Effector memory CD8-positive, alpha-beta T cell (primary cell): ENCODE measurements at places on chromosomes 6 and 20.

DNA sequence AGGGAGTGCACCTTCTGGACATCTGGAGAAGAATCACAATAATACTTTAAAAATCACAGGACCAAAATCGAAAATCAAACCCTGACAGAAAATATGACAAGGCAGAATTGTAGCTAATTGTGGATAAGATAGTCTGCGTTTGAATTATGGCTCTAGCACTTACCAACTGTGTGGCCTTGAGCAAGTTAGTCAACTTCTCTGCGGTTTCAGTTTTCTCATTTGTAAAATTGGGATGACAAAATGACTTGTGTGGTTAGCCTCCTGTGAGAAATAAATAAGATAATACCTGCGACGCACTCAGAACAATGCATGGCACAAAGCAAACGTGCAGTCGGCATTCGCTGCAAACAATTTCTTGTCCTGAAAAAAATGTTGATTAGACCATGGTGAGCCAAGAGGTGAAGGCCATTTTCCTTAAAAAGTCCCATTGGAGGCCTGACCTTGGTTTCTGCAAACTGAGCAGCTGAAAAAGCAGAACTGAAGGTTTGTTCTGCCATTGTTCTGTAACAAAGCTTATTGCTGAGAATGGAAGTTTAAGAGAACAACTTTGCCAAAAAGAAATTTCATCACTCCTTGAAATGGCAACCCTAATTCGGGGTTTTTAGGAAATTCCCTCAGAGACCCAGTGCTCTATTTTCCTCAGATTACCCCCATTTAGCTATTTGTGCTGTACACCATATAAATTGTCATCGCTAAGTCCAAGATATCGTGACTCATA is 266.3 kb downstream of the ERMARD start:
- no peak for DNase-seq

DNA sequence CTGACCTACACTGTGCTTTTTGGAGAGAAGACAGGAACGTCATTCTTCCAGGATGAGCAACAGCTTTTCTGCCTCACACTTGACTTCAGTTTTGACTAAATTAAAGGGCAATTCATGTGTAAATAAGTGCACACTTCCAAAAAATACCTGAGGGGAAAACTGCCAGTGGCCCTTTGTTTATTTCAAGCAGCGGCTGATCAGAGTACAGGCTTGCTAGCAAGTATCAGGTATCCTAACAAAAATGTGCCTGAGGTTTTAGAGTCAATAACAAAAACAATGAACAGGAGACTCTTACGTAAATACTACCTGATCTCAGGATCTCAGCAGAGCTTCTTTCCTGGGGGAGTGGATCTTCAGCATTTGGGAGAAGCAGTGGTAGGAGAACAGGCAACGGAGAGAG is 12.4 kb downstream of the LY86 start:
- no peak for DNase-seq

DNA sequence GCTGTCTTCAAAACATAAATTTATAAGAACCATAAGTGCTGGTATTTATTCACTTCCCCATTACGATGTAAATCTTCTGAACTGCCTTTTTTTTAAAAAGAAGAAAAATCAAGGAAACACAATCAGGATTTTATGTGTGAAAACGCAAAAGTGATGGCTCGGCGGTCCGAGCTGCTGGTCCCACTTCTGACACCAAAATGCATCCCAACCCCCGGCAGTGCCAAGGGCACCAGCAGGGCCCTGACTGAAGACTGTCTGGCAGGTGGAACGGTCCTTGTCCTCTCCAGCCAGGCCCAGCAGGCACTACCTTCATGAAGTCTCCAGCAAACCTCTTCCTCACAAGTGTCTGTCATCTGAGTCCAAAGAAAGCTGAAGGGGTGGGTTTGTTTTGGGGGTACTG is 41.2 kb downstream of the TBC1D7 start:
- DNase-seq, result no peak

DNA sequence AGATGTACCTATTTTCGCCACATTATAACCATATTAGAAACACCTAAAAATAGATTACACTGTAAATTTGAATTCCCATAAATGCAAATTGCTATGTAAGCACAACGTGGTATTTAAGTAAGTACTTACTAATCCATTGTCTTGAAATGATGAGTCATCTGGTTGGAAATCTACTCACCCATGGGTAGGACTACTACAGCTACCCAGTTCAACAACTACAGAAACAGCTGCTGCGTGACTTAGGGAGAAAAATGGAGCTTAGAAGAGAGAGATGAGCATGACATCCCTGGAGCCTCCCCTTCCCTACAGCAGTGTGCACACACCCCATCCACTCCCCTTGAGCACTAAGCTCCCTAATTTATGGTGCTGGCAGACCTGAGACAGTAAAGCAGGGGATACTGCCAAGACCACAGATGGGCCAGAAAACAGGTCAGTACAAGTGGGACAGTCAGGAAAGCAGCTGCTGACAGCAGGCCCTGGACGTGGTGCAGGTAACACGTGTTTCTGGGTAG is 26.9 kb downstream of the RRAGD start:
- no peak for DNase-seq

DNA sequence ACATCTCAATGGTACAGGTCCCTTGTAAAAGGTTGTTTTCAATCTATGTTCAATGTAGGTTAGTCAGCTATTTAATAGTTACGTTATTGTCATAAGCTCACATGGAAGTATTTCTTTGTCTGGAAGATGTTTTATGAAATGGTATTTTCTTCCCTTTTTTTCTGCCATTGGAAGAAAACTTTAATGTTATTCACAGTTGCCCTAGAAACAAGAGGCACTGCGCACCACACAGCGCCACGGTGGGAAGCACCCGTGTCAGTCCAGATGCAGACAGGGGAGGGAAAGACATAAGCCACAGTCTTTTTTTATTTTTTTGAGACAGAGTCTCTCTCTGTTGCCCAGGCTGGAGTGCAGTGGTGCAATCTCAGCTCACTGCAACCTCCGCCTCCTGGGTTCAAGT is 82.1 kb downstream of the GCNT2 start:
- DNase-seq, result no peak

- DNase-seq, result no peak
These were observed 212.3 kb upstream of the TBX18 start for GRCh38 chr6:84976526-84977362.

DNA sequence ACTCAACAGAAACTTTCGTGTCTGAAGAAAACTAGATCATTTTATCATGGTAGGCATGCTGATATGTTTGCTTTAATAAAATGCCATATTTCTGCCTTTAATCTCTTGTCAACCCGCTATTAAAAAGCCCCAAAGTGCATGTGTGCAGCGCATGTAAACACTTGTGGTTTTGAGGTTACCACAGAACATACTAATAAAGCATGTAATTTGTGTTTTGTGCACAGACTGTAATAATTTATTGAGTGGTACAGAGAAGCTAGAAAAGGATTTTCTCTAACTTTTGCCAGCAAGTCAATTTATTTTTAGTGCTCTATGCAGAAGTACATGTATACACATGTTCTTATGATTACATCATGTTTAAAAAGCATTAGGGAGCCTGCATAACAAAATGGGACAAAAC is 349.9 kb upstream of the SLC35B3 start:
- no peak for DNase-seq

- no peak for DNase-seq
These were observed 89.3 kb downstream of the HAO1 start for GRCh38 chr20:7850775-7851490.

- no peak for DNase-seq
These were observed 93.8 kb downstream of the FOXA2 start for GRCh38 chr20:22490287-22491193.

GRCh38 chr6:118325220-118325860 is 222.8 kb upstream of the PLN start:
- no peak for DNase-seq

- no peak for DNase-seq
These were observed 40.9 kb downstream of the LGSN start for GRCh38 chr6:63278916-63279315.

DNA sequence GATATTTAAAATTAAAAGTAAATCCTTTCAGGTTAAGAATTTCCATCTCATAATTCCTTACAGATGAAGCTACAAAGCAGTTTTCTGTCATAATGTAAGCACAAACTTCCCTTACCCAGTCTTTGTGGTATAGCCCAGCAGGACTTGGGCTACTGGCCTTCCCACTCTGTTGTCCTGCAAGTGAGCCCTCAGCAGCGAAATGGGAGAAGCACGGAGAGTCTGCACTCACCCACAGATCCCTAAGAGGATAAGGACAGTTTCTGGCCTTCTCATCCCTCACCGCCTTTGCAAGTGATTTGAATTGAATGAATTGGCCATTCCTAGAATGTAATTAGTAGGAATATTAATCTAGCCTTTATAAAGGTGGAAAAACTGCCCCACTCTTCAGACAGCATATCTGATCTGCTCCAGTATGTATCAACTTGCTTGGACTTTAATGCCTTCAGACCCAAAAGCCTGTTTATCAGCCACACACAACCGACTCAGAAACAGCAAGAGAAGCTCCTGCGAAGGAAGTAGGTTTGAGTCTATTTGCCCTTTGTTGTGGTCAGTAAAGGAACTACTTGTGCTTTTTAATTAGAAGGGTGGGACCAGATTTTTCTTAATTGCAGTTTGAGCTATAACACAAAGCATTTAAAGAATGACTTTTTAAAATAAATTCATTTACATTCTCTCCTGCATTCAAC is 29.9 kb upstream of the PRDM1 start:
- DNase-seq, result no peak

GRCh38 chr20:62946918-62947317 is 5.6 kb upstream of the SLC17A9 start:
- DNase-seq, result no peak
